GM23338 (cell line): ENCODE measurements at places on chromosomes 12 and 14.
A peak's percentile ranks its signal among the peaks of the same experiment; 100 is the strongest.

GRCh38 chr12:186006-186625, 27.8 kb downstream of the SLC6A12 start:
- DNase-seq = no peak

- DNase-seq = no peak
These were observed 18.7 kb upstream of the CDCA4 start for GRCh38 chr14:105039458-105040205.

GRCh38 chr14:76484355-76484754, 108.4 kb downstream of the ESRRB start:
- DNase-seq = peak; percentile 28

DNA sequence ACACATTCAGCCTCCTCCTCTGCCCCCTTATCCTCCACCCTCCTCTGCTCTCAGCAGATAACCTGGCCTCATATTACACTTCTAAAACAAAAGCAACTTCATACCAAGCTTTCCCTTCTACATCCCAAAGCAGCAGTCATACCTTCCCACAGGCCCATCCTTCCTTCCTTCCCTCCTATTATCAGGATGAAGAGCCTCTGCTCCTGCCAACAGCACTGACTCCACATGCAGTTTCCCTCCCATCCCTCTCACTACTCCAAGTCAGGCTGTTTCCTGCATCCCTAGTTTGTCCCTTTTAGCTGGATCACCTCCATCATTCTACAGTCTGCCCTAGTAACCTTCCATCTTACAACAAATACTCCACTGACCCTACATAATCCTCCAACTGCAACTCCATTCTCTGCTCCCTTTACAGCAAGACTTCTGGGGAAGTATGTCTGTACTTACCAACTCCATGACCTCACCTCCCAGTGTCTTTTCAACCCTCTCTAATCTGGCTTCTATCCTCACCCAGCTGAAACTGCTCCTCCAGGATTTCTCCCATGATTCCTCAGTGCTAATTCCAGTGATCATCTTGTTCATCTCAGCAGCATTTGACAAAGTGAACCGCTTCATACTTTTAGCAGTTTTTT, 4.9 kb upstream of the YEATS4 start:
- no peak for DNase-seq

DNA sequence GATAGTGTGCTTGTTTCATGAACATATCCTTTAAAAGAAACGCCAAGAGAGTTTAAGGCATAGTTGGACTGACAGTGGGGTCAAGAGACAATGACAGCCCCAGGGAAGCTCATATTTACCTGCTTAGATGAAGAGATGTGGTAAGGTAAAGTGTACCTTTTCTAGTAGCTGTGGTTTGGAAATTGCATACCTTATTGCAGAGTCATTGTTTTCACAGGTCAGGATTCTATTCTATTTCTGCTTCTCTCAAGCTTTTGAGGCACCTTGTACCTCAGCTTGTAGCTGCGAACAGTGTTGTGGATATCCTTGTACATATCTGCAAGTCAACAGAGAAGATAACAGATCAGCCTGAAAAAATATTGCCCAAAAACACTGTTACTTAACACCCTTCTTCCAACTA, 47.7 kb downstream of the ATP6V1D start:
- DNase-seq = no peak

DNA sequence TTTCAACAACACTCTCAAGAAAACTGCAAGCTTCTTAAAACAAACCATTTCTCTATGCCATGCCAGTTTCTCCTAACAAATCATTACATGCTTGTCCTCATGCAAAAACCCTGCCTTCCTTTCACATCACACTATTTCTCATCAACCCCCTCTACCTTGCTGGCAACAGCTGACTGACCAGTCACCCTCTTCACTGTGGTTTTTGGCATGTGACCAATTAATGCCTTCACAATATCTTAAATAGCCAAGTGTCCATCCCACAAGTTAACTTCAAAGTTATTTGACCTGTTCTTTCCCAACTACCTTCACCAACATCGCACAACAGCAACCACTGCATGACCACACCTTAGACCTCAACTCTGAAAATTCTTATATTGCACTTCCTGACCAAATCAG, 159.6 kb downstream of the CEP128 start:
- DNase-seq = no peak

DNA sequence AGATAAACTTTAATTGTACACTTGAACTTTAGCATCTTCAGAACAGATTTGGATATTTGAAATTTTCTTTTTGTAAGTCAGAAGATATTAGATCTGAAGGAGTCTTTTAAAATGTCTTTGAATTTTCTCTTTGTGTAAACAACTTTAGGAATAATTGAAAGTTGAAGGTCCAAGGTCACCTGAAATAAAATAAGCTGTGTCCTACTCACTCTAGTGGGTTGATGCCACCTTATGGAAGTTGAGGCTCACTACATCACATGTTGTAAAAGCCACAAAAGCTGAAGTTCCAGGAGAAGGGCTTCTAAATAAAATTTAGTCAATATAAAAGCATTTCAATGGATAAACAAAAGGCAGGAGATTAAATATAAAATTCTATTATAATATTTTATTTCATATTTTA, 122.0 kb upstream of the ATXN7L3B start:
- peak; percentile 62 for DNase-seq

DNA sequence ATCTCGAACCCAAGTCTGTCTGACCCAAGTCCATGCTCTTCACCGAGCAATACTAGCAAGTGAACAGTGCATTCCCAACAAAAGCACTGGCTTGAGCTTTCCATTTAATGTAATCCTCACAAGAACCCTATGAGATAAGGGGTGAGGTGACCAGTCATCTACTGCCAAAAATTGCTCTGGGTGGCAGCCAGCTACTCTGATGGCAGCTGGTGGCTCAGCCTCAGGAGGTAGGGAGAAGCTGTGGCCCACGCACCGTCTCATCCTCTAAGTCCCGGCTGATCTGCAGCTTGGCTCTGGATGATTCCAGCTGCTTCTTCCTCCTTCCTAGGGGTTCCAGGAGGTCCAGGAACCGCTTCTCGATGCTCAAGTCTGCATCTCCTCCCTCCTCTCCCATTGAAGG, 75.2 kb downstream of the PLEKHG3 start:
- DNase-seq = no peak

DNA sequence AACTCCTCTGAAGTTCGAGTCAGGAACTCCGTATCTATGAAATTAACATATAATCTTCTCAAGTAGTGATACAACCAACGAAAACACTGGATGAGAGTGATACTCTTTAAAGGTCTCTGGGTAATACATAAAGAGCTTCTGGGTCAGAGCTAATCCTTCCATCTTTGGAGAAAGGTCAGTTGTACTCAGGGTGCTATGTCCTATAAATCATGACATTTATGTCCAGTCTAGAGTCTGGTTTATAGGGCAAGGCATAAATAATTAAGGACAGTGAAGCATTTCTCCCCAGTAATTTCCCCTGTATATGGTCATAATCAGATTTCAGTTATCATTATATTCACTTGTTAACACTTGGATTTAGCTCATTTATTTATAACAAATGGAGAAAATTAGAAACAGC, 90.6 kb downstream of the ACSS3 start:
- DNase-seq = no peak
